Activated T-cell treated with anti-CD3 and anti-CD28 coated beads for 24 hours (primary cell): ENCODE measurements at places on chromosomes 6 and 20.

DNA sequence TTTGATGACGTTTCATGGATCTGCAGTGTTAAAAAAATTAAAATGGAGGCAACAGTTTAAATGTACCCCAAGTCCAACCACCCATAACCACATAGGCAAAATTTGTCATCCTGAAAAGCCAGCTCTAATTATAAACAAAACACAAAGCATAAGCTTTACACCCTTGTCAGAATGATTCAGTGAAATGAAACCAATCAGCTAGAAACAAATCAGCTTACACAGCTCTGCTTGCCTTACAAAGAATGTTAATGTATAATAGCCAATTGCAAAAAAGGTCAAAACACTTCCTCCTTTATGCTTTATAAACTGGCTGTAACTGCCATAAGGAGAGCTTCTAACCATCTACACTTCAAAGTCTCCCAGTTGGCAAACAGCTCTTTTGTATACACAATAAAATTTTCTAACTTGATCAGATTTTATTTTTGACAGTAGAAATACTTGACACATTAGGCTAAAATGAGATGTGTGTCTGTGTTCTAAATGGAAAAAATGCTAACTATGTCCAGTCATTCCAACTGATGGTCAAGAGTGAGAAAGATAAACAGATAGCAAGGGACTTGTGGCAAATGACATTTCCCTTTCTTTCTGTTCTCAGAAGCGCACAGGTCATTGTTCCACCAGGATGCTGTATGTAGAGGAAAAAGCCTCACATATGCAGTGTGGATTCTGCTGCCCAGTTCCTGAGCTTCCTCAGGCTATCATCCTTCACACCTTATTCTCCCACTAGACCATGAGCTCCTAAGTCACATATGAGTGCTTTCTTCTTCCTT is 344.3 kb upstream of the ID4 start:
- DNase-seq: no peak

- DNase-seq: no peak
These were observed 82.3 kb upstream of the GCM1 start for GRCh38 chr6:53230775-53231467.

- DNase-seq: no peak
These were observed 19.7 kb downstream of the ZBP1 start for GRCh38 chr20:57600320-57601210.

GRCh38 chr20:5270603-5271002 is 46.2 kb downstream of the PROKR2 start:
- DNase-seq: no peak

- DNase-seq: no peak
These were observed 82.2 kb downstream of the GRM4 start for GRCh38 chr6:34063651-34064050.

DNA sequence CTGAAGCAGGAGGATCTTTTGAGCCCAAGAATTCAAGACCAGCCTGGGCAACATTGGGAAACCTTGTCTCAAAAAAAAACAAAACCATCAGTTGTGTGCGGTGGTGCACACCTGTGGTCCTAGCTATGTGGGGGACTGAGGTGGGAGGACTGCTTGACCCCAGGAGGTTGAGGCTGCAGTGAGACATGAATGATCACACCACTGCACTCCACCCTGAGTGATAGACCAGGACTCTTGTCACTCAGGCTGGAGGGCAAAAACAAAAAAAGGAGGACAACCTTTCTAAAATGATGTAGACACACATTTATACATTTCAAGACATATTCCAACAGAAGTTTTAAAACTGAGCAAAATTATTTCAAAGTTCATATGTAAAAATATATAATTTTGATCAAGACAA is 45.1 kb downstream of the NOL7 start:
- no peak for DNase-seq

DNA sequence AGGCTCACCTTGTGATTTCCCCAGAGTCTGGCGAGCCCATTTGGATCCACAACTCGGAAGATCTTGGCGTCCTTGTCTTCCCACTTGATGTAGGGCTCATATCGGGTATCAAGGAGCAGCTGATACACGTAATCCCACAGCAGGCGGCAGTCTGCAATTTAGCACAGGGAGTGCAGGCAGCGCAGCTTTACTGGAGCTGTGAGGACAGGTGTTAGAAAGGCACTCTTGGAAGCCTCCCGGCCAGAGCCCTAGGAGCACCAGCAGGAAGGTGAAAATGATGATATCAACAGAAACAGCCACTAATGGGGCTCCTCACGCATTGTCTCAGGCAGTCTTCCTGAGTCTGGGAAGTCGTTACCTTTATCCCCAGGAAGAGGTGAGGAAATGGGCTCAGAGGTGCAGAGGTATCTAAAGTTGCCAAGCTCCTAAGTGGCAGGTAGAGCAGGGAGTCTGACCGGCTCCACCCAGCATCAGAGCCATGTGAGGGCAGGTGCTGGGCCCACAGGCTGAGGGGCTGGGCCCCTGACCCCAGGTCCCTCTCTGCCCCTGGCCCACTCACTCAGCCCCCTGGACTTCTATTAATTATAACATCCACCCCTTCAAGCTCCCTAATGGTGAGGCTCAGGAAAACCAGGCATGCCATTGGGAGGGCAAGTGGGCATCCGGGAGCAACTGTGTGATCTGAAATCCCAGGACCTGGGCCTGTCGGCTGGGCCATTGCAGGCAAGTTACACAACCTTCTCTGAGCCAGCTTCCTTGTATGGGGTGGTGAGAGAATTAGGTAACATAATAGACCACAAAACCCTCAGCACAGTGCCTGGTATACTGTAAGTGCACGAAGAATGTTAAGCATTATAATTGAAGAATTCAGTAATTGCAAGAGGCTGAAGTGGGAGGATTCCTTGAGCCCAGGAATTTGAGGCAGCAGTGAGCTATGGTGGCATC is 18.3 kb downstream of the ETV7 start:
- no peak for DNase-seq

DNA sequence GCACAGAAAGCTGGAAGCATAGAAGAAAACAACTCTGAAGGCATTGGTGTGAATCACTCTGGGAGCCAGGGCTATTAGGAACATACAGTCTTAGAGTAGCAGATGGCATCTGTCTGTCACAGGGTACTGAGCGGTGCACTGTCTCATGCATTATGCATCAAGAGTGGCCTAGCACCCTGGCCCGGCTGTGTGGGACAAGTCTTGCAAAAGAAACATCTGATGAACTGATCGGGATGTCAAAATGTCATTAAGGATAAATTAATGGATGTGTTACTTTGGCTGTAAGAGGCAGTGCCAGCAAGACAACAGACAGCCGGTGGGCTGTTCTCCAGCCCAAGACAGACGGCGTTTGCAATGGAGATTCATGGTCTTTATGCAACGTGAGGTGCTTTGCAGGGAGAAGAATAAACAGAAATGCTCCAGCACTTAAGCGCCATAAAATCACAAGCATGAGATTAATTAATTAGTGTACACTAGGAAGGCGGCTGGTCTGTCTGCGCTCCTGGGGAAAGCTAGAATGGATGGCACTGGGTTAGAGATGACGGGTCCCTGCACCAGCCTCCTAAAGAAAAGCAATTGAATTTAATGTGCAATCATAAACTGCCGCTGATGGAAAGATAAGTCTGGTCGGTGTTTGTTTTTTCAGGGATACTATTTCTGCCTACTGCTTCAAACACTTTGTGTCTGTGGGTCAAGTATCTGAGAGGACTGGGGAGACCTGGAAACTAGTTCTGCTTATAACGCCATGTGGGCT is 600.6 kb upstream of the CHD6 start:
- DNase-seq: no peak

DNA sequence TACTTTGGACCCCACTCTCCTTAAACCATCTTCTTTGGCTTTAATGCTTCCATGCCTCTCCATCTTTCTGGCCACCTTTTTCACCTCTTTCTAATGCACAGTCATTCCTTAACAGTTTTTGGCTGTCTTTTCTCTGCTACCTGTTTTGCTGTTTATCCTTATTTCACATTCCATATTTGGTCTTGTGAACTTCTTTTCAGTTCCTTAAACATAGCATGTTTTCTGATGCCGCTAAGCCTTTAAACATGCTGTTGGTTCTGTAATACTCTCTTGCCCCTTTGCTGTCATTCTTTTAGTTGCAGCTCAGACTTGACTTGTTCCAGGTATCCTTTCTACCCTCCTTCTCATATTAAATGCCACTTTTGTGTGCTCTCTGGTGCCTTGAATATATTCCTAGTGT is 35.8 kb downstream of the TOP1 start:
- DNase-seq: no peak

DNA sequence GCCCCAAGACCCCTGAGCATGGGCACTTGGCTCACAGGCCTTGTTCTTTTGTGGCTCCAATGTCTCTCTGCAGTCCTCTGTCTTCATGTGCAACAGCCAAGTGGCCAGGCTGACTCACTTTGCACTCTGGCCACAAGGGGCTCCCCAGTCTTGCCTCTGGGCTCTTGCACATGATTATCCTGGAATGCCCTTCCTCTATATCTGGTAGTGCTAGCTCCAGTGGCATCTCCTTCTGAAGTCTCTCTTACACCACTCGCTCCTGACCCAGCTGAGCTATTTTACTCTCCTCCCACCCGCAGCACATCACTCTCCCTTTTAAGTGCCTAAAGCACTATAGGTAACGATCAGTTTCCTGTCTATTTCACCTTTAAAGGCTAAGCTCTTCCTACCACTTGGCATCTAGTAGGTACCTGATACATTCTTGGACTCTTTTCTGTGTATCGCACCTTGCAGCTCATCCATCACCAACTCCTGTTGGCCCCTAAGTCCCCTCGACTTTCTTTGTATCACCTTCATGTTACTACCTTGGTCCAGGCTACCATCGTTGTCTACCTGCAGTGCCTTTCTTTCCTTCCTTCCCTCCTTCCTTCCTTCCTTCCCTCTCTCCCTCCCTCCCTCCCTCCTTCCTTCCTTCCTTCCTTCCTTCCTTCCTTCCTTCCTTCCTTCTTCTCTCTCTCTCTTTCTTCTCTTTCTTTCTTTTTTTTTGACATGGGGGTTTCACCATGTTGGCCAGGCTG is 211.9 kb upstream of the RNF24 start:
- no peak for DNase-seq

DNA sequence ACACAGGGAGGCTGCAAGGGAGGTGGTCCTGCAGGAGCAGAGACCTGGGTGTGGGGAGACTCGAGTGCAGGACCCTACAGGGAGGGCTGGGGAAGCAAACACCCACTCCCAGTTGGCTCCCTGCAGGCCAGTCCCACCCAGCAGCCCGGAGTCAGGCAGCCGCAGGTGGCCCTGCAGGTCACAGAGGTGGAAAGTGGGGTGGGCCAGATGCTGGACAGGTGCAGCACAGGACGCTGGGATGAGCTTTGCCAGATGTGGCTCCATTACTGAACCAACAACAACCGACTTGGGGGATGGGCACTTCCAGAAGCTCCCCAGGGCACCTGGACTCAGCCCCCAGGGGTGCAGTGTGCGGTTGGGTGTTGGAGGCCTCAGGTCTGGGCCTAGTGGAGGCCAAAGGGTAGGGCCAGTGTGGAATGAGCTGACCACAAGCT is 26.6 kb upstream of the MYT1 start:
- no peak for DNase-seq

DNA sequence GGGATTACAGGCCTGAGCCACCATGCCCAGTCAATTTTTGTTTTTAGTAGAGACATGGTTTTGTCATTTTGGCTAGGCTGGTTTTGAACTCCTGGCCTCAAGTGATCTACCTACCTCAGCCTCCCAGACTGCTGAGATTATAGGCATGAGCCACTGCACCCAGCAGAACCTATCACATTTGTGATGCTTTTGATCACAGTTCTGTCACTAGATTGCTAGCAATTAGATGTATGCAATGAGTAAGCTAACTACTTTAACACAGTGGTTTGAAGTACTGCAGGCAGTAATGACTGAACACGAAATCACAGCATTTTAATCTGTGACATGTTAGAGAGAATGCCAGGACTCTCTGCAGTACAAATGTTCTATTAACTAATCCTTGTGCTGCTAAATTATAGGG is 19.6 kb upstream of the SAMHD1 start:
- no peak for DNase-seq

DNA sequence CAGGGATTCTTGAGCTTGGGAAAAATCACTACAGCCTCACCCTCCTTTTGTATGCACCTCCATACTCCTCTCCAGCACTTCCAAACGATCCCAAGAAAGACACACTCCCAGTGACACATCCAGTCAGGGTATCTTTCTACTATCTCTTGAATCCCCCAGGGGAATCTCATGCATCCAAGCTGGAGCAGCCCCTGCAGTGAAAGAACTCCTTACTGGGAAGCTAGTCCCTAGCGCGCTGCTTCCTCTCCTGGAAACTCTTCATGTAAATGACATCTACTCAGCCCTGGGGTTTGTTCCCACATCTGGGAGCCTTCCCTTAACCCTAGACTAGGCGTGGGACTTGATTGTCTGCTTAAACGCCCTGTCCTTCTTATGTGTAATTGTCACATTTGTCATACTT is 329.1 kb upstream of the QKI start:
- DNase-seq: no peak

- no peak for DNase-seq
These were observed 129.7 kb upstream of the HMGCLL1 start for GRCh38 chr6:55708711-55709110.
